ENCODE measurements at places on chromosomes 2 and 18.

DNA sequence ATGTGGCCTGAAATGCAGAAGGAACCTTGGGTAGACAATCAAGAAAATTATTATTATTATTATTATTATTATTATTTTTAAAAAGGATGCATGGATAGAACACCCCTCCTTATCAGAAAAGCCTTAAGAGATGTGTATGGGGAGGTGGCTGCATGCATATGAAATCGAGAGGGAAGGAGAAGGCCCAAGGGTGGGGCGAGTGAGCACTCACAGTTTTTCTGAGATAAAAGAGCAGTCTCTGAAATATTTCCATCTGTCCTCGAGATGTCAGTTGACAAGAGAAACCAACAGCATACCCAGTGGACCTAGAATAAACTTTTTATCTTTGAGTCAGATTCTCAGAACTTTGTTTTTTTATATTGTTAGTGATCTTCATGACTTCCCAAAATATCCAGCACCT lies 282.9 kb downstream of the GPD2 start:
- DNase-seq: no peak

- peak; percentile 50 for DNase-seq
Observed at GRCh38 chr18:44909191-44909719, 228.6 kb downstream of the SETBP1 start.

GRCh38 chr2:58569475-58570185 lies 328.5 kb upstream of the FANCL start:
- peak; percentile 41 for DNase-seq

DNA sequence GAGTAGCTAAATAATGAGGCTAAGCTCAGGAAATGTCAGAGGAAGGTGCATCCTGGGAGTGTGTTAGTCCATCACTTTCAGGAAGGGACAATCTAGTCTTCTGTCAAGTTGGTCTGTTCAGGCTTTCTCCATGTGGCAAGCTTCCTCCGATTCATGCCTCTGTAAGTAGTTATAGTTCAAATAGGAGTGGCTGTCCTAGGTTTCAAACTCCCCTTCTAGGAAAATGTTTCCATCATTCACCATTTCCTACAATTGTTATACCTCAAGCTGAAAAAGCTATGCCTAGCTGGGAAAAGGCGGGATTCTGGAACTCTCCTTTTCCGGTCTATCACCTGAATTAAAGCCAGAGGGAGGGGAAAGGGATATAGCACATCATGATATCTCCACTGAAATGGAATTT lies 287.7 kb upstream of the ZSWIM2 start:
- DNase-seq: no peak

DNA sequence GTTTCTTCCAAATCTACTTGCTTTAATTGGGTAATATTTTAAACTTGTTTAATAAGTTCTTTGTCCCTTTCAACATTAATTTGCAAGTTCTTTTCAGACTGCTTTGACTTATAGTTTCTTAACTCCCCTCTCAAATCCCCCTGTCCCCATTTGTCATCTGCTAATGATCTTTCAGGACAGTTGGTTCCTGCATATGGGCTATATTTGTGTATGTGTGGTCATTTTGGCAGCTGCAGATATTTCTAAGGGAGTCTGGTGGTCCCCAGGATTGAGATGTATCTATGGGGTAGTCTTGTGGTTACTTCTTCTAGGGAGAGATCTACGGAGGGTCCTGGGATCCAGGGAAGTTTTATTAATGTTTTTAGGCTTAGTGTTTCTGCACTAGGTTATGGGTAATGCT lies 120.6 kb upstream of the SP3 start:
- no peak for DNase-seq

DNA sequence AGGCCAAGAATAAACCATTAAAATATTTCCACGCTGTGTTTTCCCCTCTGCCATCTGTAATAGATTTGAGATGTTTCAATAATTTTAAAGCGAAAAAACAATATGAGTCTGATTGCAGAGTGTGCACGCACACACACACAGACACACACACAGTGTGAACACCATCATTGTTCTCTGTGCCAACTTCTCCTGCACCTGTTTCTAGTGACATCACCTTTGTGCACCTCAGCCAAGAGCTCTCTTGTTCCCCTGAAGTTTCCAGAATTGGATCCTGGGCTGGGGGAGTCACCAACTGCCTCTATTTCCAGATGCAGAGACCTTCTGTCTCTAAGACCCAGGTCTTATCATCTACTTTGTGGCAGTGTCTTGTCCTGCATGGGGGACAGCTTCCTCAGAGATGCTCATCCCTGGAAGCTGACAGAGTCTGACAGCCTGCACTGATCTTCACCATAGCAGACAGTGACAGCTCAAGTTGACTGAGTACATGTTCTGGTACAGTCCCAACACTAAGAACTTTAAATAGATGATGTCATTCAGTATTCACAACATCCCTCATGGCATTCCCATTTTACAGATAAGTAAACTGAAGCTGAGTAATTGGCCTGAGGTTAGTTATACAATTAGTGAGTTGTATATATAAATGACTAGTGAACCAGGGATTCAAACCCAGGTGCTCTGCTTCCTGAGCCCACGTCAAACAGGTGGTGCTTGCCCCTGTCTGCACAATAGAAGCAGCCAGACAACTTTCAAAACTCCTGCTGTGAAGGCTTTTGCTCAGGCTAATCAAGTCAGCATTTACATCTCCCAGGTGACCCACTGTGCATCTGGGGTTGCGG lies 39.4 kb downstream of the ACOXL start:
- DNase-seq: no peak

DNA sequence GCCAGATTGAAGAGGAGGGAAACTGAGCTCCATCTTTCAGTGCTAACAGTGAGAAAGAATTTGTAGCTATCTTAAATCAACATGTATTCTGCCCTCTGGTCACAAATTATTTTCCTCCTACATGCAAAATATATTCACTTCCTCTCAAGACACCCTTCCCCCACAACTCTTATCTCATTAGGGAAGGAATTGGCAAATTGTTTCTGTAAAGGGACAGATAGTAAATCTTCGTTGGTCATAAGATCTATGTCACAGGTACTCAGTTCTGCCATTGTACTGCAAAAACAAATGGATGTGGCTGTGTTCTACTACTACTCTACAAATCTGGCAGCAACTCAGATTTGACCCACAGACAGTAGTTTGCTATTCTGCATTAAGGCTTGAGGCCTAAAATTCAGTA lies 53.0 kb upstream of the CYP20A1 start:
- DNase-seq: no peak

DNA sequence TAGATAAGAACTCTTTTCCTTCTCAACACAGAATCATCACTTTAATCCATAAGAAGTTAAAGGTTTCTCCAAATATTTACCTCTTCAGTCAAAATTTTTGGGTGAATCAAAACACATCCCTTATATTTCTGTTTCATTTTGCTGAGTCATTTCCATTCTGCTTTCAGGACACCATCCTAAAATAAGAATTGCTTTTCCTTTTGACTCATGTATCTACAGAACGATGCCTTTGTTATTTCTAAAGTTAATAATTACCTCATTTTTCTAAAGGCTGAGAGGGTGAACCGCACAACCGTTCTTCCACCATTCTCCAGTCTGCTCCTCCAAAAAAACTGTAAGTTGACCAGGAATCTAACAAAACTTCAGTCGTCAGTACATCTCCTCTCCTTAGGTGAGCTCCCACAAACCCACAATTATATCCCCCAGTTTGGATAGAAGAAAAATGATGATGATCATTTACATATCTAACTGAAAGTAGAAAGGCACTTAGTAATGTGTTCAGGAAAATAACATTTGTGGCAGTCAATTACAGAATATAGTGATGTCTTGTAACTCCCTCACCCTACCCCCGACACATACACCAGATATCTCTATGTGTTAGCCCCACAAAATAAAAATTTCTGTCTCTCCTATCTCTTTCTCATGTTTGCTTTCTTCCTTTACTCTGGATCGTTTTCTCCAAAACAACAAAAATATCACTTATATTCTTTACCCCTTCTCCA lies 162.5 kb downstream of the RAD51AP2 start:
- DNase-seq: no peak

GRCh38 chr18:77170890-77171410 lies 38.4 kb upstream of the MBP start:
- DNase-seq: no peak

GRCh38 chr2:120402067-120402433 lies 56.1 kb downstream of the INHBB start:
- no peak for DNase-seq

GRCh38 chr2:176763851-176764404 lies 448.7 kb upstream of the HNRNPA3 start:
- no peak for DNase-seq

GRCh38 chr18:32695534-32695933 lies 77.3 kb downstream of the KLHL14 start:
- DNase-seq: no peak

- DNase-seq: no peak
Observed at GRCh38 chr18:35106013-35106844, 65.0 kb downstream of the MAPRE2 start.

DNA sequence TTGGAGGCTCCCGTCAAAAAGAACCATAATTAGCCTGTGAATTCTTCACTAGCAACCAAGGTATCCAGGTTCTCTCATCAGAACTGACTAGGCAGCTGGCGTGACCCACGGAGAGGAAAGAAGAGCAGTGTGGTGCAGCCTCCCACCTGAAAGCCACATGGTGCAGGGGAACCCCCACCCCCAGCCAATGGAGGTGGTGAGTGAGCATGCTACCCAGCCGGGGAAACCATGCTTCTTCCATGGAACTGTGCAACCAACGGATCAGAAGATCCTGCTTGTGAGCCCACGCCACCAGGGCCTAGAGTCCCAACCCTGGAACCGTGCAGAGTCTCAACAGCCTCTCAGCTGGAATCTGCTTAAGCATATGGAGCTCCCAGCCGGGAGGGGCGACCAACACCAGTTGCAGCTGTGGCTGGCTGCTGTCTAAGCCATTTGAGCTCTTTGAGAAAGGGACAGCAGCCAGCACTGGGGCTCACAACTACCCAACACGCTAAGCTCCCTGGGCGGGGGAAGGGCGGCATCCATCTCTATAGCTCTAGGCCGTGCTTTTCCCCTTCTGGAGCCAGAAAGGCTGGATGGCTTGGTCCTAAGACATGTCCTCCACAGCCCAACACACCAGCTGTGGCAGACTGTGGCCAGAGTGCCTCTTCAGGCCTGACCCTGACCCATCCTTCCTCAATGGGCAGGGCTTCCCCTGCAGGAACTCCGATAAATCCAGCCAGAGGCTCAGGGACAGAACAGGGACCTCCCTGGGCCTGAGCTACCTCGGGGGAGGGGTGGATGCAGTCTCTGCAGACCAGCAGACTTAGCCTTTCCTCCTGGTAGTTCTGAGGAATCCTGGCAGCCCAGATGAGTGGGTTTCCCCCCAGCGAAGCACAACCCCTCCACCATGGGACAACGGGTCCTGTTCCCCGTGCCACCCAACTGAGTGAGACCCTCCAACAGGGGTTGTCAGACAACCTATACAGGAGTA lies 151.4 kb upstream of the NXPH2 start:
- DNase-seq: no peak

DNA sequence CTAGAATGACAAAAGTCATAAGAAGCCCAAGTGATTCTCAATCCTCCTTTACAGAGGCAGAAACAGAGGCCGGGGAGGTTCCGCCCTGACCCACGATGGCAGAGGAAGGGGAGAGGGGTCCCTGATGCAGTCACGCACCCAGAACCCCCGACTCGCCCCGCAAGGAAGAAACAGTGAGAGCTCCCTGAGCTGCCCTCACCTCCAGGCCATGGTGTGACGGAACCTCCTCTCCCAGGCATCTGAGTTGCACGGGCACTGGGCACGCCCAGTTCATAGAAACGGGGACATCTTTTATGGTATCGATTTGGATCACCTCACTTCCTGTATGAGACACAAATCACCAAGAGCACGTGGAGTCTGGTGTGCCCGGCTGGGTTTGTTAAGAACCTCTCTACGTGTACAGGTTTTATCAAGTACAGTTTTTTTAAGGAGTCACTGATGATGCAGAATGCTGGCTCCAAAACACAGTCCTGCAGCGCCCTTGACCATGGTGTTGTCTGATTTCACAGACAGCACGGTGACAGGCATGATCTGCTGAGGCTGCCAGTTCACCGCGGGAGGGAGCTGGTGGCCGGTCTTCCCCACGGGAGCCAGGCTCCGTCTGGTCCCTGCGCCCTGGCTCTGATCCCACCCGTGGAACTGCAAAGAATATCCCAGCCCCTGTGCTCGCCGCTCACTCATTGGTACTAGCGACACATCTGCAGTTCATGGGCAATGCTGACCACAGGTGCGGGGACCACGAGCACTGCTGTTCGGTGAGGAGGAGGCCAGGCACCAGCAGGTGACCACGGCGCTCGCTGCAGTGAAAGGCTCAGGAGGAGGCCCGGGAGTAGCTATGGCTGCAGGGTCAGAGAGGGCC lies 35.6 kb downstream of the PXDN start:
- DNase-seq: no peak

DNA sequence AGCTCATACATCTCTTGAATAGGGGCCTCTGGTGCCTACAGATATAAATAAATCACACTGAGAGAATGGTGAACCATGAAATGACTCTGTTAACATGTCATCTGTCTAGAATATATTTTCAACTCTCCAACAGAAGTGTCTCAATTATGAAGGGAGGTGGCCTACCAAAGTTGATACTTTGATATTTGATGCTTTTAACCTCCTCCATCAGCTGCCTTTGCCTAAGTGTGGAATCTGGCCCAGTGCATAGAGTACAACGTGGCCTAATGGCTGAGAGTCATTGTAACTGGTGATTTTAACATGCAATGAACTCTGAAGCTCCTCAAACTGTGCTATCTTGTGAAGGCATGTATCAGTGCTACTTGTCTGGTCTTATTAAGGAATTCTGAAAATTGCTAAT lies 93.4 kb downstream of the MYO3B start:
- DNase-seq: peak; percentile 1

GRCh38 chr2:77268626-77269025 lies 253.6 kb downstream of the LRRTM4 start:
- DNase-seq: no peak

DNA sequence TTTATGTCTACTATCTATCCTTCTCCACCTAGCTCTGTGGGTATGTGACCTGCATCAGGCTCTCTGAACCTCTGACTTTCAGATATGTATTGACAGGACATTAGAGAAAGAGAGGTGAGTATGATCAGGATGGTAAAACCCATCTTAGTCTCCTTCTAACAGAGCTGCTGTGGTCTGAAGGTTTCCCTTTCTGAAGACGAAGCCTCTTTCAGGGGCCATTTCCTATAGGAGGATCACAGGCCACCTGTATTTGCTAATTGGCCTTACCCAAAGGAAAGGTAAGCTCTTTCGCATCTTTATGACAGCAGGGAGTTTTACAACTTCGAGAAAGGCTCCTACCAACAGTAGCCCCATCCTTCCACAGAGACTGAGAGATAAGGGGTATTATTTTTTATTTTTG lies 442.9 kb downstream of the KCNJ3 start:
- DNase-seq: no peak

DNA sequence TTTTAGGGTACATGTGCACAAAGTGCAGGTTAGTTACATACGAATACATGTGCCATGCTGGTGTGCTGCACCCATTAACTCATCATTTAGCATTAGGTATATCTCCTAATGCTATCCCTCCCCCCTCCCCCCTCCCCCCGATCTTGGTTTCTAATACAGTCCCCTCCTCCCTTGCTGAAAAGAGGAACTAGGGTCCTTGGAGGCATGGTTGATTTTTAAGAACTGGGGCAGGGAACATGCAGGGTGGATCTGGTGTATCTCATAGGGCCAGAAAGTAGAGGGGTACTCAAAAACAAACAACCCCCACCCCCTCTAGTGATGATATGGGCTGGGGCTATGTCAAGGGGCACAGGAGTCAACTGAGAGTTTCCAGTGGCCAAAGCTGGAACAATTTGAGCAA lies 153.4 kb downstream of the UBR3 start:
- DNase-seq: no peak

All from fibroblast of skin of right quadriceps (primary cell).